ENCODE measurements at places on chromosomes 5 and 9.

DNA sequence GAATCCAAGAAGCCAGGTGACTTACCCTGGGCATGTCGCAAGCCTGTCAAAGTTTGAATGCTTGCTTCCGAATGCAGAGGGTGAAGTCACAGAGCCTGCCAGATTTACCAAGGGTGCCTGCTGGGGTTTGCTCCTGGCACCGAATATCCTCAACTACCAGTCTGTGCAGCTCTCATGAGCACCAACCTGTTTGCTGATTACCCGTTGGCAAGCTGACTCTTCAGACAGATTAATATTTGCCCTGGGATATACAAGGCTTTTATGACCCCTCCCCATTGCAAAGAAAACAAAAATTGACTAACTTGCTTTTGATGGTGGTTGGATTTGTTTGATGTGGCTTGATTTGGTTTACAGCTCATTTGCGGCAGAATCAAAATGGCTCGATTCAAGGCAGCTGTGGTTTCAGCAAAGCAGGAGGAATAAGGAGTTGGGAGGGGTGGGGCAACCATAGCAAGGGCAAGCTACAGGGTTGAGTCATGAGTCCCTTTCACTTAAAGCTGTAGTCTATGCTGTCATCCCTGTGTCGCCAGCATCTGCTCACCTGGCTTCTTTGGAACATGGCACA, 82.3 kb upstream of the AGXT2 start:
- DNase-seq, result no peak

GRCh38 chr9:79798450-79798849, 226.7 kb downstream of the TLE4 start:
- DNase-seq, result no peak

- no peak for DNase-seq
Measured at GRCh38 chr5:168104811-168105481, 186.5 kb upstream of the WWC1 start.

- DNase-seq, result no peak
Measured at GRCh38 chr5:10307206-10308148, at the start of gene CMBL. Gene CMBL, minus strand, starts transcription at chr5:10307902. Its CDS starts 17,140 bp downstream, at chr5:10290762.

DNA sequence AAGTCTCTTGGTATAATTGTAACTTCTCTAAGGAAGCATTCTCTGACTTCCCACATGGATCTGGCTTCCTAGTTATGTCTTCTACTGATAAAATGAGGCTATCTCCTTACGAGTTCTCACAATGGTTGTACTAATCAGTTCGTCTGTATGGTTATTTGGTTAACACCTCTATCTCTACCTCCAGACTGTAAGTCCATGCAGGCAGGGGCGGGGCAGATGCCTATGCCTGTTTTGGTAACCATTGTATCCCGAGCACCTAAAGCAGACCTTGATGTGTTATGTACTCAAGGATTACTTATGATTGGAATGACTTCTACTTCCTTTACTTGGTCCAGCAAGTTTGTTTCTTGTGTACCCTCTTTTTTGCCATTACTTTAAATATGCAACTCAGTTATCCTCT, 125.0 kb upstream of the PITX1 start:
- DNase-seq, result no peak

GRCh38 chr9:119838210-119838609, 469.0 kb upstream of the BRINP1 start:
- no peak for DNase-seq

Measured in activated CD8-positive, alpha-beta memory T cell treated with anti-CD3 and anti-CD28 coated beads for 48 hours (primary cell).